Caco-2 (cell line): ENCODE measurements at places on chromosomes 13 and 19.

GRCh38 chr19:6108721-6109633 lies 1.3 kb downstream of the RFX2 start:
- H3K4me1 ChIP-seq: 0 out of 2 replicates have a peak, but pooled peaks cover 4% of the 10 kb centered on the region
- H3K27me3 ChIP-seq: no peaks in the 10 kb centered on the region
- H3K27ac ChIP-seq: peak overlapping the region; percentile 79
- peak overlapping the region; percentile 52 for H3K4me3 ChIP-seq
- no peaks in the 10 kb centered on the region for H3K36me3 ChIP-seq
- peak; percentile 39 for DNase-seq

GRCh38 chr19:15584095-15584494 lies 30.9 kb upstream of the CYP4F8 start:
- no peak for DNase-seq
- H3K27ac ChIP-seq: no peak overlapping the region
- peaks cover 2% of the 10 kb centered on the region for H3K27me3 ChIP-seq
- H3K4me3 ChIP-seq: no peak overlapping the region
- no peaks in the 10 kb centered on the region for H3K36me3 ChIP-seq

GRCh38 chr19:46474211-46474610 lies 2.8 kb upstream of the PNMA8A start:
- no peak overlapping the region for H3K4me3 ChIP-seq
- no peaks in the 10 kb centered on the region for H3K4me1 ChIP-seq
- H3K36me3 ChIP-seq: no peaks in the 10 kb centered on the region

- H3K27me3 ChIP-seq: no peaks in the 10 kb centered on the region
- H3K4me3 ChIP-seq: no peak overlapping the region
- H3K27ac ChIP-seq: no peak overlapping the region
- no peaks in the 10 kb centered on the region for H3K36me3 ChIP-seq
- no peak for DNase-seq
- peaks cover 4% of the 10 kb centered on the region; the same call in 1 of the 2 replicates for H3K4me1 ChIP-seq
These were observed 2.3 kb downstream of the NOVA2 start for GRCh38 chr19:45971260-45971902.

GRCh38 chr19:31574251-31574973 lies 225.2 kb upstream of the TSHZ3 start:
- H3K27ac ChIP-seq: no peak overlapping the region
- no peaks in the 10 kb centered on the region for H3K27me3 ChIP-seq
- DNase-seq: no peak
- H3K4me3 ChIP-seq: no peak overlapping the region

GRCh38 chr13:110347535-110348308 lies 40.6 kb downstream of the COL4A2 start:
- no peak overlapping the region for H3K4me3 ChIP-seq
- H3K4me1 ChIP-seq: peaks cover 19% of the 10 kb centered on the region
- peak overlapping the region; percentile 79 for H3K27ac ChIP-seq
- H3K27me3 ChIP-seq: no peaks in the 10 kb centered on the region

GRCh38 chr13:19680751-19681150 lies 47.3 kb downstream of the MPHOSPH8 start:
- no peaks in the 10 kb centered on the region for H3K4me1 ChIP-seq
- H3K36me3 ChIP-seq: no peaks in the 10 kb centered on the region
- H3K27ac ChIP-seq: no peak overlapping the region
- no peaks in the 10 kb centered on the region for H3K27me3 ChIP-seq
- H3K4me3 ChIP-seq: no peak overlapping the region
- no peak for DNase-seq

DNA sequence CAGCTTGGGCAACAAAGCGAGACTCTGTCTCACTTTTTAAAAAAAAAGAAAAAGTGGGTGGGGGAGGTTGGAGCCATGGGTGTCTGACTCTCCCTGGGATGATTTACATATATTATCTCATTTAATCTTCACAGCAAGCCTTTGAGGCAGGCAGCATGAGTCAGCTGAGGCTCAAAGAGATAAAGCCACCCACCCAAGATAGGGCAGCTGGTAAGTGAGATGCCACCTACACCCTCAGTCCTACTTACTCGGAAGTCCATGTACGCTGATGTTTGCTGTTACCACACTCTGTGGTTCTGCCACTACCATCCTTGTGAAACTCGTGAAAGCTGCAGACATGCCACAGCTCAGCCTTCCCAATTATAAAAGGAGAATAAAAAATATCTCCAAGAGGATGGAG lies 142.0 kb upstream of the TSHZ3 start:
- no peak for DNase-seq
- H3K27ac ChIP-seq: no peak overlapping the region
- no peaks in the 10 kb centered on the region for H3K27me3 ChIP-seq
- no peaks in the 10 kb centered on the region for H3K36me3 ChIP-seq
- H3K4me3 ChIP-seq: no peak overlapping the region

- no peaks in the 10 kb centered on the region for H3K27me3 ChIP-seq
- H3K4me3 ChIP-seq: no peak overlapping the region
- DNase-seq: no peak
- H3K36me3 ChIP-seq: no peaks in the 10 kb centered on the region
These were observed 21.0 kb downstream of the TNFSF9 start for GRCh38 chr19:6551607-6552450.

- DNase-seq: no peak
- H3K4me1 ChIP-seq: no peaks in the 10 kb centered on the region
- H3K27ac ChIP-seq: no peak overlapping the region
- H3K4me3 ChIP-seq: no peak overlapping the region
- H3K36me3 ChIP-seq: no peaks in the 10 kb centered on the region
- no peaks in the 10 kb centered on the region for H3K27me3 ChIP-seq
These were observed 246.3 kb downstream of the LACC1 start for GRCh38 chr13:44125943-44126469.

DNA sequence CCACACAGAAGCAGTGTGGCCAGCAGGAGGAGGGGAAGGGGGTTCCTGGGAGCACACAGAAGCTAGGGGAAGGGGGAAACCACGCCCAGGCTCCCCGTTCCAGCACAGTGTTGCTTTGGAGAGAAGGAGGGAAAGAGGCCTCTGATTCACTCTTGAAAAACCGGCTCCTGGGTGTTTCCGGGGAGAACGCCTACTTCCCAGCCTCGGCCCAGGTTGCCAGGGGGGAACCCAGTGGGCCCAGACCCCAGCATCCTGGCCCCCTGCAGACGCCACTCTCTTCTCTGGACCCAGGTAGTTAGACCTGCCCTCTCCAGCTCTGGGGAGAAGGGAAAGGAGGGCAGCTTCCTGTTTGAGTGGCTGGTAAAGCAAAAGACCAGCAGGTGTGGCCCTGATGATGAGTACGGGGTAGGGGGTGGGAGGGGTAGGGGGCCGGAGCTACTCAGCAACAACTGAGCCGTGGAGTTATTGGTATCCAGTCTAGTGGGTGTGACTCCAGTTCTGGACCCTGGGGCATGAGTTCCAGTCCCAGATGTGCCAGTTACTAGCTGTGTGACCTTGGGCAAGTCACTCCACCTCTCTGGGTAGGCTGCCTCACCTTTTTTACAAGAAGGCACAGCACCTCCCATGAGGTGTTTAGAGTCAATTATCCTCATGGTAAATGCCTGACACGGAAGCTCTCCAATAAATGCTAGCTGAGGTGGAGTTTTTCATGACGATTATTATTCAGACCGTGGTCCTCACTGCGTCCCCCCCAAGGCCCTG lies 836 bp downstream of the GIPC1 start:
- H3K27me3 ChIP-seq: no peaks in the 10 kb centered on the region
- H3K4me3 ChIP-seq: peak overlapping the region; percentile 93
- H3K4me1 ChIP-seq: peaks cover 16% of the 10 kb centered on the region
- peak overlapping the region; percentile 91 for H3K27ac ChIP-seq
- H3K36me3 ChIP-seq: no peaks in the 10 kb centered on the region; the same call in 1 of the 2 replicates
- DNase-seq: no peak

GRCh38 chr13:66994097-66994496 lies 236.0 kb downstream of the PCDH9 start:
- H3K4me1 ChIP-seq: no peaks in the 10 kb centered on the region
- H3K4me3 ChIP-seq: no peak overlapping the region
- no peaks in the 10 kb centered on the region for H3K36me3 ChIP-seq
- peak; percentile 36 for DNase-seq

DNA sequence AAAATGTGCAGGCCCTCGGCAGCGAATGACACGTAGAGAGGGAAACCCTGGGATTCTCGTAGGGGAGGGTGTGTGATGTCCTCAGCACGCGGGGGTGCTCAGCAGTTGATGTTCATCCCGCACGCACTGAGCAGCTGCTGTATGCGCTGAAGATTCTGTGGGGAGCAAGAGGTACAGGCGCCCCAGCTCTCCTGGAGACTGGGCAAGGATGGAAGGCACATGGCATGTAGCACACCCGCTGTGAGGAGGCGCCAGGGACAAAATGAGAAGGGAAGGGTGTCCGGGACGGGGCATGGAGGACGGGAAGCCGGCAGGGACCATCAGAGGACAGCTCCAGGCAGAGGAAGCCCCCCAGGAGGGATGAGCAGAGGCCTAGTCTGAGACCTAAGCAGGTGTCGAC lies 15.4 kb downstream of the ATP11A start:
- peaks cover 33% of the 10 kb centered on the region for H3K4me1 ChIP-seq
- H3K27ac ChIP-seq: no peak overlapping the region
- no peaks in the 10 kb centered on the region for H3K27me3 ChIP-seq
- no peak for DNase-seq
- no peak overlapping the region for H3K4me3 ChIP-seq

DNA sequence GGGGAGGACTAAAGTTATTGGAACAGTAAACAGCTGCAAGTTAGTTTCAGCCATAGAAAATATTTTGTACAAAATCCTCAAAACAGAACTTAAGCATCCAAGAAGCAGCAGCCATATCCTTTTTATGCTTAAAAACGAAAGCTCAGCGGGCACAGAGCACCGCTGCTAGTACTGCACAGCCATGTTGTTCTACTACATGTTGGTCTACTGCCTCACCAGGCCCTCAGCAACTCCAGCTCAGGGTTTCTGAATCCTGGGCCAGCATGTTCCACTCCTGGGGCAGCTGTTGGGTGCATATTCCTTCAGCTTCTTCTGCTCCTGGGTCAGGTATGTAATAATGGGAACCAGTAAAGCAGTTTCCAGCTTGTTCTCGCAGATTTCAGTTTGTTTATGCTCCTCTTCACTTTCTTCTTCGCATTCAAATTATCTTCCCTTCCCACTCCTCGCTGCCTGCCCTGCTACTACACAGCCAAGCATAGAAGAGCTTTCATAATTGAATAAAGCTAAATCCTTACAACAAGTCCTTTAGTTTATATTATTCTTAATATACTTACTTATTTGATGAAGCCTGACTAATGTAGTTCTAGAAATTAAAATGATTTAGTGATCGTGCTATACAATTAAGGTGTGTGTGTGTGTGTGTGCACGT lies 820.5 kb upstream of the ATXN8OS start:
- no peaks in the 10 kb centered on the region for H3K27me3 ChIP-seq
- no peaks in the 10 kb centered on the region for H3K36me3 ChIP-seq
- H3K4me3 ChIP-seq: no peak overlapping the region
- no peak overlapping the region for H3K27ac ChIP-seq
- no peaks in the 10 kb centered on the region for H3K4me1 ChIP-seq
- DNase-seq: no peak

- H3K36me3 ChIP-seq: no peaks in the 10 kb centered on the region
- H3K4me1 ChIP-seq: no peaks in the 10 kb centered on the region
- DNase-seq: no peak
- no peaks in the 10 kb centered on the region; the same call in 1 of the 2 replicates for H3K27me3 ChIP-seq
- no peak overlapping the region for H3K27ac ChIP-seq
- no peak overlapping the region for H3K4me3 ChIP-seq
These were observed 240.8 kb downstream of the TEX29 start for GRCh38 chr13:111561091-111561781.

DNA sequence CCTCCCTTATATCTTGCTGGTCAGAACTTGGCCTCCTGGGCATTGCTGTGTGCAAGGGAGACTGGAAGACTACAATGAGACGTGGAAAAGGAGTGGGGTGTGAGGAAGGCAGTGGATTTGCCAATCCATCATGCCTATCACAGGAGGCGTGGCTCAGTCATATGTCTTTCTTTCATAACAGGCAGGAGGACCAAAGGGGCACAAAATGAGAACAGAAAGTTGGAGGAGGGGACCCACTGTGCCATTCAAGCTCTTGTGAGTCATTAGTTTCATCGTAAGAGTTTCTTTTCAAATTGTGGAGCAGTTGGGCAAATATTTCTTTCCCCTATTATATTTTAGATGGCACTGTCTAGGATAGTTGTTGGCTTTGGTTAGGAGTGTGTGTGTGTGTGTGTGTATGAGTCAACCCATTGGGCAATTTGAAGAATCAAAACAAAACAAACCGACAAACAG lies 471.5 kb downstream of the TSHZ3 start:
- H3K36me3 ChIP-seq: no peaks in the 10 kb centered on the region
- DNase-seq: no peak
- no peak overlapping the region for H3K4me3 ChIP-seq
- H3K27me3 ChIP-seq: no peaks in the 10 kb centered on the region
- no peak overlapping the region for H3K27ac ChIP-seq
- H3K4me1 ChIP-seq: no peaks in the 10 kb centered on the region

GRCh38 chr13:112144616-112145550 lies 77.9 kb downstream of the SOX1 start:
- no peak overlapping the region for H3K27ac ChIP-seq
- H3K4me3 ChIP-seq: no peak overlapping the region

DNA sequence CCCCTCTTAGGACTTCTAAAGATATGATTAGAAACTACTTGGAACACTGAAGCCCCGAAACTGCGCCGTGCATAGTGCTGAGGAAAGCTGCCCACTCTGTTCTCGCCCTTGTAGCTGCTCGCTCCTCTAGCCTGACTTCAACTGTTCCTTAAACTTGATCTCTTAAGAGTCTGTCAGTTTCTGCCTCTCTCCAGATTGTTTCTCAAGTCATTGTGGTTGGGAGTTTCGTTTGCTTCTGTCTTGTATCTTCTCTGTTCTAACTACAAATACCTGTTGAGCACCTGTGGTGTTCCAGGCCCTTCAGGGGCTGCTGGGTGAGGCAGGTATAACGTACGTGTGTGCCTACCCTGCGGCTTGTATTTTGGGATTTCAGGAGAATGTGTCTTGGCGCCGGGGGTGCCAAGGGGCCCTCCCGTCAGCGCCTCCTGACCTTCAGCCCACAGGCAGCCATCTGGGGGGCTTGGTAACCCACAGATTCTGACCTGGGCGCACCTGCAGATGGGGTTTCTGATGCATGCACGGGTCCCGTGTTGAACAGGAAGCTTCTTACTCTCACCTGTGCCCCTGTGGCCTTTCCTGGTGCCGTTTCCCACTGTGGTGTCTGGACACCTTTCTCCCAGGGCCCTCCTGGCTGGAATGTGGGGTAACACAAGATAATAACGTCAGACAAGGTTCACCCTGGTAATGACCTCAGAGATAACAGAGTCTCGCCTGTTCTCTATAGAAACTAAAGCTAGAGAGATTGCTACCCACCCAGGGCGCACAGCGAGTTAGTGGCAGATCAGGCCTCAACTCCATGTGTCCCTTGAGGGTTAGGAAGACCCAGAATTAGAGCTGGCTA lies 17.2 kb upstream of the DCUN1D2 start:
- DNase-seq: no peak
- no peaks in the 10 kb centered on the region for H3K4me1 ChIP-seq
- no peaks in the 10 kb centered on the region for H3K27me3 ChIP-seq
- H3K36me3 ChIP-seq: 0 out of 2 replicates have a peak, but pooled peaks cover 3% of the 10 kb centered on the region
- H3K4me3 ChIP-seq: no peak overlapping the region

- H3K36me3 ChIP-seq: no peaks in the 10 kb centered on the region
- no peak overlapping the region for H3K4me3 ChIP-seq
- DNase-seq: no peak
- no peak overlapping the region for H3K27ac ChIP-seq
- H3K4me1 ChIP-seq: no peaks in the 10 kb centered on the region
These were observed 91.1 kb upstream of the ANKRD10 start for GRCh38 chr13:111005808-111006505.
